ENCODE measurements at places on chromosomes 11 and 22.
A peak's percentile ranks its signal among the peaks of the same experiment; 100 is the strongest.

DNA sequence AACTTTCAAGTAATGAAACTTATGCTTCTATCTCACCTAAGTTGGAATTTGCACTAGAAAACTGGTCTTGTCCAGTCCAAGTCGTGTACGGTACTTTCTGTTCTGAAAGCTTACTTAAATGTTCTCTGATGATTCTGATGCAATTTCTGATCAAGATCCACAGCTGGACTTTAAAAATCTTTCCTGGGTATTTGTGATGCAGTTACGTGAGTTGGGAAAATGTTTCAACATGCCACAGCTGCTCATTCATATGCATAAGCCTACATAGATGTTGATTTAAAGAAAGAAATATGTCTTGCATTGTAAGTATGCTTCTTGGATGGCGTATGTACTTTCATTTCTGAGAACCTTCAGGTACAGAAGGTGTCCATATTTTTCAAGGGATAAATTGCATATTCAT is 493.7 kb upstream of the CCDC90B start:
- DNase-seq = no peak

GRCh38 chr11:104372111-104372510 is 208.2 kb upstream of the PDGFD start:
- DNase-seq = no peak

DNA sequence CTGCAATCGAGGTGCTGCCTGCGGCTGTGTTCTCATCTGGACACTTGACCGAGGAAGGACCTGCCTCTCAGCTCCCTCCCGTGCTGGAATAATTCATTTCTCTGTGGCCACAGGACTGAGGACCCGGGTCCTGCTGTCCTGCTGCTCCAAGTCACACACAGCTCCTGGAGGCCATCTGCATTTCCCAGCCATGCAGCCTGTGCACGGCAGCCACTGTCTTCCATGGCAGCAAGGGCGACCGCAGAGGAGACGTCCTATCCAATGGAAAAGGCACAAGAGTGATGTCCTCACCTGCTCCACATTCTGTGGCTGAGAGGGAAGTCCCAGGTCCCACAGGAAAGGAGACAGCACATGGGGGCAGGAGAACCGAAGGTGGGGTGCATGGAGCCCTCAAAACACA is 495.8 kb downstream of the BRD1 start:
- no peak for DNase-seq

GRCh38 chr11:19073454-19074415 is 13.2 kb upstream of the MRGPRX2 start:
- no peak for DNase-seq

DNA sequence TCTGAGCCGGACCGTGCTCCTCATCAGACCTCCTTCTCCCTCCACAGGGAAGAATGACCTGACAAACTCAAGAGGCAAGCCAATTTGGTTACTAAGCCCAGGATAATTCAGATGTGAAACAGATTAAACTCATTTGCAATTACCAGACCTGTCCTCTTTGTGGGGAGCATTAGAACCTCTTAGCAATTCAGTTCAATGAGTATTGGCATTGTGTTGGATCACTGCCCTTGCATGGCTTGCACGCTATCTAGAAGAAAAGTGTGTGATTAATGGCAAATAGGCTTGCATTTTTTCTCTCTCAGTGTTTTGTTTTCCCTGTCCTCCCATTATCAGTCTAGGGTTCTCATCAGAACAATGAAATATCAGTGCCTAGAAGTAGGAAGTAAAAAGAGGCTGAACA is 365.6 kb downstream of the OPCML start:
- DNase-seq = no peak

DNA sequence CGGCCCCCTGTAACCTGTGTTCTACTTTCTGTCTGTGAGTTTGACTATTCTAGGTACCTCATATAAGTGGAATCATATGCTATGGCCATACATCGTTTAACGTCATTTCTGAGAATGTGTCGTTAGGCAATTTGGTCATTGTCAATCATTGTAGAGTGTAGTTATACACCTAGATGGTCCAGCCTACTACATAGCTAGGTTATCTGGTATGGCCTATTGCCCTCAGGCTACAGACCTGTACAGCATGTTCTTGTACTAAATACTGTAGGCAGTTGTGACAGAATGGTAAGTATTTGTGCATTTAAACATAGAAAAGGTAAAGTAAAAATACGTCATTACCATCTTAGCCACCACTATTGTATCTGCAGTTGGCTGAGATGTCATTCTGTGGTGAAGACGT is 35.2 kb downstream of the MYO7A start:
- DNase-seq = no peak

DNA sequence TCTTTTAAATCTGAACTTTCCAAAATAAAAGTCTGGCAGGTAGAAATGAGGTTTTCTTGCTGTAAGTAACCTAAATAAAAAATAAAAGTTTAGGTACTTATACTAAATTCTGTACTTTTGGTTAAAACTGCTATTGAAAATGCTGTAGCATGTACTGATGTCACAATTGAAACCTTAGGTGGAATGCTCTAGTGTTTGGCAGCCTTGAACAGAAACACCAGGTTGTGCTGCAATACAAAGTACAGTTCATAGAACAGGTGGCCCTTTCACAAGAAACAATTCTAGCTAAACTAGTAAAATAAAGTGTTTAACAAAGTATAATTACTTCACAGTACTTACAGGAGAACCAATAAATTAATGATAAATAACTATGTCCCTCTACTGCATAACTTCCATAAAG is 25.1 kb downstream of the NPAT start:
- DNase-seq = no peak

GRCh38 chr11:128187835-128188234 is 399.5 kb downstream of the ETS1 start:
- peak; percentile 72 for DNase-seq

DNA sequence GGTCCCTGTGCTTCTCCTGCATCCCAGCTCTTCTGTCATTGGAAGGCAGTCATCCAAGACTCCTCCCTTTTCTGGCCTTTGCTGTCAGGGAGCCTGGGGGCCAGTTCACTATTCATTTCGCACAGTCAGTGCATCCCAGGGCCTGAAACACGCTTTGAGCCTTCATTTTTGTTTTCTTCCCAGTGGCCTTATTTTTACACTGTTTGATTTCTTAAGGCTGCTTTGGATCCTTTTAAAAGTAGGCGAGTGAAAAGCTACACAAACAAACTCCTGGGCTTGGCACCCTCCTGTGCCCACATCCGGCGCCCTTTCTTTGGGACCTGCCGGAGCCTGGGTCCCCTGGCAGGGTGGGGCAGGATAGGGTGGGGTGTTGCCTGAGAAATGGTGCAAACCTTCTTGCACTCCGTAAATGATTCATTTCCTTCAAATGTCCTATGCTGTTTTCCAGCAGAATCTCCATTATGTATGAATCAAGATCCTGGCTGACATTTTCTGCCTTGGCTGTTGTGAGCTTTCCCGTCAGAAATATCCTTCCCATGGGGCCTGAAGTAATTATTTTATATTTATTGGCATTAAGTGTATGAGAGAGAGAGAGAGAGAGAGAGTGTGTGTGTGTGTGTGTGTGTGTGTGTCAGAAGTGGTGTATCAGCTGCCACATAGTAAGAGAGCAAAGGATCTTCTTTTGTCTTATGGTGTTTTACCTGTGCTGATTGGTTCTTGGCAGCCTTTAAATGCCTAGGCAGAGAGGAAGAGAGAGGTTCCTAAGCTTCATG is 45.6 kb downstream of the BCR start:
- peak; percentile 80 for DNase-seq

DNA sequence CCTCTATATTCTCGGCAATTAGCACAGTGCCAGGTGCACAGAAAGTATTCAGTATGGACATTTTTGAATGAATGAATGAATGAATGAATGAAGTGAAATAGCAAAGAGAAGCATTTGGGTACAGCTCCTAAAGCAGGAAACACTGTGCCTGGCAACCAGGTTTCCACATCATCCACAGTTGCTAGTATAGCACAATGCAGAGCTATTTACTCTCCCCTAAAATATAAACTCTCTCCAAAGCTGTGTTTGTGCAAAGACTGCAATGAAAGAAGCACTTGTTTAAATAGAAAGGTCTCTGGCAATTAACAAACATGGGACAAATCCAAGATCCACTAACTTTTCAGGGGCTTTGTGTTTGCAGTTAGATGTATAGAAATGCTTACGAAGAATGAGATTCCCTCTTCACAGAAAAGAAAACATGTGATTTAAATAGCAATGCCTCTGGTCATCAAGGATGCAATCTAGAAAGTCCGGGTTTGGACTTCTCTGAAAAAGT is 103.0 kb upstream of the OPCML start:
- DNase-seq = no peak

GRCh38 chr11:32630844-32631243 is 47.2 kb downstream of the EIF3M start:
- DNase-seq = no peak

DNA sequence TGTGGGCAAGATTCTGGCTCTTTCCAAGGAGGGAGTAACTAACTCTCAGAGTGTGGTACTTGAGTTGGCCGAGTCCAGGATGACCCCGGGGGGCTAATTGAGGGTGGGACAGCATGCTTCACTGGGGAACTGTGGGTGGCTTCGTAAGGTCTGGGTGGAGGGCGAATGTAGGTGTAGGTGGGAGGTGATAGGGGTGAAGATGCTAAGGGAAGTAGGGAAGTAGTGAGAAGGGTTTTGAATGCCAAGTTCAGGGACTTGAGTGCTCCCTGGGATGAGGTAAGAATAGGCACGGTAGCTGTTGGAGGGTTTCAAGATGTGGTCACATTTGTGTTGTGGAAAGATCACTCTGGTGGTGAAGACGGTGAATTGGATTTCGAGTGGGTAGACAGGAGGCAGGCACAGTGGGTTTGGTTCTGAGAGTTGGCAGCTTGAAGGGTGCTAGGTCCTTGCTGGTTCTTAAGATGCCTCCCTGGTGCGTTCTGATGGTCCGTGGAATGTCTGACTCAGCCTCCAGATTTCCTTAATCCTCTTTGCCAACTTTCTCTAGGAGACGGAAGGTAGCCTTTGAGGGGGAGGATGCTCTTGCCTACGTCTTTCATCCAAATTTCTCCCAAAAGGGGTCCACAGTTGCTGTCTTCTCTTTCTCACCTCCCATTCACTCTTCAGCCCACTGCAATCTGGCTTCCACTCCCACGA is 2.5 kb upstream of the DNAL4 start:
- DNase-seq = peak; percentile 36

GRCh38 chr11:115409691-115410220 is 94.5 kb downstream of the CADM1 start:
- no peak for DNase-seq

DNA sequence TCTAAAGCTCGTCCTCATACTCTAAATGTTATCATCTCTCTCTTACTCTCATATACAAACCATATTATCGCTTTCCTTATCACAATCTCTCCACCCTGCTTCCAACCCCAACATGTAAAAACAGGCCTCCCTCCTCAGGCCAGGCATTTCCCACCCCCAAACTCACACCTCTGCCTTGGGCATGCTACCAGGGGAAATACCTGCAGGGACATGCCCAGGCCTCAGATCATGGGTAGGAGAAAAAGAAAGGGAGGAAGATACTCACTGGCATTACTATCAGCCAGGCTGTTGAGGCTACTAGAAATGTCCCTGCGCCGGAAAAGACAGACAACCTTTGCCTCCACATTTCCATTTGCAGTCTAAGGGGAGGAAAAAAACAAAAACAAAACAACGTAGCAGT is 1.8 kb downstream of the MTA2 start:
- DNase-seq = no peak

DNA sequence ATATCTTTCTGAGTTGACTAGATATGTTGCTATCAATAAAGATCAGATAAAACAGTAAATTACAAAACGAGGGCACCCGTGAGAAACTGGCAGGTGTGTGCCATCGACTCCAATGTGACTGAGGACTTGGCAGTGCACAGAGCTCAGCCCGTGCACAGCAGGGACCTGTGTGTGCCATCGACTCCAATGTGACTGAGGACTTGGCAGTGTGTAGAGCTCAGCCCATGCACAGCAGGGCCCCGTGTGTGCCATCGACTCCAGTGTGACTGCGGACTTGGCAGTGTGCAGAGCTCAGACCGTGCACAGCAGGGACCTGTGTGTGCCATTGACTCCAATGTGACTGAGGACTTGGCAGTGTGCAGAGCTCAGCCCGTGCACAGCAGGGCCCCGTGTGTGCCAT is 347.2 kb upstream of the B3GAT1 start:
- DNase-seq = no peak

- DNase-seq = peak; percentile 78
Observed at GRCh38 chr11:26931248-26931631, 62.7 kb upstream of the FIBIN start.

DNA sequence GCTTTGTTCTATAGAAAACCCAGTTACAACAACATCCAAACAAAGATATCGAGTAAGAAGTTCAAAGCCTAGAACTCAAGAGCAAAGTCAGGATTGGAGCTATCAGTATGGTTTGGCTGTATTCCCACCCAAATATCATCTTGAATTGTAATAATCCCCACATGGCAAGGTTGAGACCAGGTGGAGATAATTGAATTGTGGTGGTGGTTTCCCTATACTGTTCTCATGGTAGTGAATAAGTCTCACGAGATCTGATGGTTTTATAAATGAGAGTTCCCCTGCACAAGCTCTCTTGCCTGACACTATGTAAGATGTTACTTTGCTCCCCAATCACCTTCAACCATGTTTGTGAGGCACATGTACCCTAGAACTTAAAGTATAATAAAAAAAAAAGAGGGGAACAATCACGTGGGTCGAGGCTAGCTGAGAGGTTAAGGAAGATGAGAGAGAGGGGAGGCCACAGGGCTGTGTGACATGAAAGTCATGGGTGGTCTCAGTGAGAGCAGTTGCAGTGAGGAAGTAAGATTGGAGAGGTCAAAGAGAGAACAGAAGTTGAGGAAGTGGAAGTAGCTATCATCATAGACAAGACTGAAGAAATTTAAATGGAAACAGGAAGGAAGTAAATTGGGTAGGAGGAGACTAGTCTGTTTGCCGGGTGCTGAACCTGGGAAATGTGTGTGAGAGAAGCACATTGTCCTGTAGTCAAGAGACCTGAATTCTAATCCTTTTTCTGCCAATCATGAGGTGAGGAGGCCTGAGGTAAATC is 80.1 kb upstream of the CD44 start:
- DNase-seq = no peak

DNA sequence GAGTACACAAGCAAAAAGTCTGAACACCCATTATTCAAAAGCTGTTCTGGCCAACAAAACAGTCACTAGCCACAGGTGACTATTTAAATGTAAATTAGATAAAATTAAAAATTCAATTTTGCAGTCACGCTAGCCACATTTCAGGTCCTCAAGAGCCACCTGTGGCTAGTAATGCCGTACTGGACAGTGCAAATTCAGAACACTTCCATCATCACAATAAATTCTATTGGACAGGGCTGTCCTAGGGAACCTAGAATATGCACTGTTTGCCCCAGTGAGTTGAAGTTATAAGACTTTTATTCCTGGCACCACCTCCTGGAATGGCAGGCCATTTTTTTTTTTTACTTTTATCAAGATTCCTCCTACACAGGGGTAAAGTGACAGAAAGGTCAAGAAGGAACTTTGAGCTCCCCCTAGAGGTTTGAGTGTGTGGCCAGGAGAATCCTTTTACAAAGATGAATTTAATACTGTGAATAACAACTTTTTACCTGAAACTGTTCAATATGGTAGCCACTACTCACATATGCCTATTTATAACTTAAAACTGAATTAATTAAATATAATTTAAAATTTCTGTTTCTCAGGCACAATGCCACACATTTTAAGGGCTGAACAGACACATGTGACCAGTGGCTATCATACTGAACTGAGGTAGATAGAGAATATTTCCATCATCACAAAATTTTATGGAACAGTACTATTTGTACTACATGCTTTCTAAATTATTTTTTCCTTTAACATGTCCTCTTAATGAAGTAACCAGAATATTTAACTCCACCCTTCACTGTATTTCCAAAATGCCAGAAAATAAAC is 6.5 kb downstream of the MSANTD2 start:
- DNase-seq = peak; percentile 62

- no peak for DNase-seq
Observed at GRCh38 chr11:119993722-119994121, 144.2 kb downstream of the TRIM29 start.

GRCh38 chr11:121134741-121135312 is 33.8 kb downstream of the TECTA start:
- no peak for DNase-seq

Measured in fibroblast of mammary gland (primary cell).